GM12865 (cell line): ENCODE measurements at places on chromosomes 13 and 19.

- no peak for DNase-seq
Measured at GRCh38 chr19:33090179-33090578, 9.2 kb downstream of the GPATCH1 start.

DNA sequence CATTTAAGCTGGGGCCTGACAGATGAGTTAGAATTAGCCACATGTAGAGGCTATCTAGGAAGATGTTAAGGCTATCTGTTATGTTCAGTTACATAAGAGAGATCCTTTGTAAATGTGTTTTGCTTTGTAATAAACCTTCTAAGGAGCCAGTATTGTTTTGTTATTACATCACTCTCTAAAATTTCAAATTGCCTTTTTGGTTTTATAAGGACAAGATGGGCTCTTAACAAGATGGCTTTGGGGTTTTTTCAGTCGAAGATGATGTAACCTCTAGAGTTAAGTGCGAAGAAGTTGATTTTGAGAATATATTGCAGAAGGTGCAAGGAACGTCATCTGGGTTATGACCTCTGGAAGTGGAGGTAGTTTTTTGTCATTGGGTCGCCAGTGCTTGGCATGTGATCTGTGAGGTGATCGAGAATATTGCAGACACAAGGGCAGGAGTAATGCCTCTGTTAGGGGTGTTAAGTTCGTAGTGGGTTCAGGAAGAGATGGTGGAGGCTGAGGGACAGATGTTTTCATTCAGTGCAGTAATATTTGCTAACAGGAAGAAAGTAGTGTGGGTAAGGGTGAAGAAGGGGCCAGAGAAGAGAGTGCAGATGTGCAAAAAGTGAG lies 12.7 kb downstream of the LSM14A start:
- peak; percentile 21 for DNase-seq

- no peak for DNase-seq
Measured at GRCh38 chr13:78596399-78596735, 7.0 kb downstream of the POU4F1 start.

DNA sequence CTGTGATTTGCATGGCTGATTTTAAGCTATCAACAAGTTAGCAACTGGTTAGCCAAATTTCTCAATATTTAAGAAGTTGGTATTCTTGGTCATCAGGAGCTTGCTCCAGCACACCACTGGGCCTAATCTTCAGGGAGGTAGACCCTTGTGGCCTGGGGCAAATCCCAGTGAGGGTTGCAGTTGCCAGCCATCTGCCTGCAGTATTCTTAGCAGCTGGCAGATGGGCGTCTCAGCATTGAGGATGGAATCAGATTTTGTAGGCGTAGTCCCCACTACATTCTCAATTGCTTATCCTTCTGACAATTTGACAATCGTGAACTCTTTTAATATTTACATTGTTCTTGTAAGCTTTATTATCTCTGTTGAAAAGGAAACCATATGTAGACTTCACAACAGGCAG lies 1266.2 kb downstream of the SLITRK5 start:
- DNase-seq: no peak

GRCh38 chr19:45191375-45191774 lies 12.8 kb downstream of the BLOC1S3 start:
- no peak for DNase-seq

DNA sequence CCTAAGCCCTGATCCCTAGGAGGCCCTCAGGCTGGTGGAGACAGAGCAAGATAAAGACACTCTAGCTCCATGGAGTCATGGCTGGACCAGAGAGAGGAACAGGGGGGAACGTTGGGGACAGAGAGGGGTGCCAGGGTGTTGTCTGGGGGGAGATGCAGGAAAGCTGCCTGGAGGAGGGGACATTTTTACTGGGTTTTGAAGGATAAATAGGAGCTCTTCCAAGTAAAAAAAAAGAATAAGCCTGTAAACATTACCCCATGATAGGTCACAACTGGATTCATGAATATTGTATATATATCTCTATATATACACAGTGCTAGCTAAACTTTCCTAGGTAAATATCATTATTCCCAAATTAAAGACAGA lies 714 bp downstream of the HSH2D start:
- no peak for DNase-seq

GRCh38 chr19:46460055-46460454 lies 11.3 kb downstream of the PNMA8A start:
- no peak for DNase-seq

DNA sequence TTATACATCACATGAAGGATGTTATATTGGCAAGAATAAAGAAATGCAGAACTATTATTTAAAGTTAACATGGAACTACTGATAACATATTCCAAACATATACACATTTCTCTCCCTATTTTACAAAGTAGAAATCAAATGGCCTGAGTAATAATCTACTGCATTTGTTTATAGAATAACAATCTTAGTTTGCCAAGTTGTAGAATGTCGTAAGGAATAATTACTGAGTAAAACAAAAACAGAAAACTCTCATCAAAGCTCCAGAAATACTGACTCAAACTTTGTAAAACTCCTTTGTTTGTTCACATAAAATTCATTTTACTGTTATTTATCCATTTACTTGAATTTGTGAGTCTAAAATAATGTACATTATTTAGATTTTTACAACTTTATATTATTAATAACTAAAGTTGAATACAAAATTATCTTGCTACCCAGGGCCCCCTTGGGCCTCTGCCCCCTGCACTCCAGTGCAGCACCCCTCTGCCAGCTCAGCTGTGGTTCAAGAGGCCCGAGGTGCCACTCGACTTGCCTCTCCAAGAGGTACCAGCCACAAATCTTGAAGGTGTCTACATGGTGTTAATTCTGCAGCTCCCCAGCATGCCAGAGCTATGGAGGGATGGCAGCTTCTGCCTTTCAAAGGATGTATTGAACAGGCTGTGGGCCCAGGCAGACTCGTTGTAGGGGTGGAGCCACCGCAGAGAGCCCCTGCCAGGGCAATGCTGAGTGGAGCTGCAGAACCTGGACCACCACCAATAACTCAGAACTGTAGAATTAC lies 2819.7 kb downstream of the PCDH9 start:
- DNase-seq: no peak
